ENCODE measurements at places on chromosomes 1 and 21.

DNA sequence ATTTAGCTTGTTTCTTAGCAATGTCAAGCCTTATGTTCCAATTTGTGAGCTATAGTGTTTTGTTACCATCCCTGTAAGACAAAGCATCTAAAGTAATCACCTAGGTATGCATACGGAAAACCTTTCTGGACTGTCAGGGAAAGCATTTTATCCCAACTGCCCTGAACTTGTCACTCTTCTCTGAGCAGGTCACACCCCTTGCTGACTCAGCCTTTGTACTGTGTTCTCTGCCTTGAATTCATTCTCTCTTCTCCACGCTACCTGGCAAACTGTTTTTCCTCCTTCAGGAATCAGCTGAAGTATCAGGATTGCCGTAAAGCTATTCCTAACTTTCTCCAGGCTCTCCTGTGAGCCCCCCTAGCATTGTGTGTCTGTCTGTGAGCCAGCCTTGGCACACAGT, 54.2 kb downstream of the PBX1 start:
- DNase-seq, result no peak
- H3K4me3 ChIP-seq, result no peak overlapping the region
- H3K27me3 ChIP-seq, result no peaks in the 10 kb centered on the region

DNA sequence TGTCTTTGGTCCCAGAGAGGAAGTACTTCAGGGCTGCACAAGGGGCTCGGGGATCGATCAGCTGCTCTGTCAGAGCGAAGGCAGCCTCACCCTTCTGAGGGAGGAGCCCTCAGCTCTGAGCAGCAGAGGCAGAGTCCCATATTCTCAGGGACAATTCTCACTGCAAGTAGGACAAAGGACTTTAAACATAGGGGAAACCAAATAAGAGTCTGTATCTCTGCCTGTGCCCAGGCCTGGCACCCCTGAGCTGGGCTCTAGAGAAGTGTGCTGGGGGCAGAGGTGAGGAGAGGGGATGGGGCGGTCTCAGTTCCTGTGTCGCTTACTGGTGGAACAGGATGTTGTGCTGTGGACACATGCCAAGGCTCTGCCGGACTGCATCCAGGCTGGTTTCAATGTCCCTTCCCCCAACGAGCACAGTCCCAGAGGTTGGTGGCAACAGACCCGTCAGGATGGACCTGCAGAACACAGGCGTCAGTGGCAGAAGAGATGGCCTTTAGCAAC, 76.6 kb downstream of the ABCA4 start:
- H3K4me3 ChIP-seq, result no peak overlapping the region
- peaks cover 15% of the 10 kb centered on the region for H3K27me3 ChIP-seq
- no peak overlapping the region for H3K27ac ChIP-seq
- no peak for DNase-seq
- H3K4me1 ChIP-seq, result peaks cover 8% of the 10 kb centered on the region
- H3K36me3 ChIP-seq, result no peaks in the 10 kb centered on the region

DNA sequence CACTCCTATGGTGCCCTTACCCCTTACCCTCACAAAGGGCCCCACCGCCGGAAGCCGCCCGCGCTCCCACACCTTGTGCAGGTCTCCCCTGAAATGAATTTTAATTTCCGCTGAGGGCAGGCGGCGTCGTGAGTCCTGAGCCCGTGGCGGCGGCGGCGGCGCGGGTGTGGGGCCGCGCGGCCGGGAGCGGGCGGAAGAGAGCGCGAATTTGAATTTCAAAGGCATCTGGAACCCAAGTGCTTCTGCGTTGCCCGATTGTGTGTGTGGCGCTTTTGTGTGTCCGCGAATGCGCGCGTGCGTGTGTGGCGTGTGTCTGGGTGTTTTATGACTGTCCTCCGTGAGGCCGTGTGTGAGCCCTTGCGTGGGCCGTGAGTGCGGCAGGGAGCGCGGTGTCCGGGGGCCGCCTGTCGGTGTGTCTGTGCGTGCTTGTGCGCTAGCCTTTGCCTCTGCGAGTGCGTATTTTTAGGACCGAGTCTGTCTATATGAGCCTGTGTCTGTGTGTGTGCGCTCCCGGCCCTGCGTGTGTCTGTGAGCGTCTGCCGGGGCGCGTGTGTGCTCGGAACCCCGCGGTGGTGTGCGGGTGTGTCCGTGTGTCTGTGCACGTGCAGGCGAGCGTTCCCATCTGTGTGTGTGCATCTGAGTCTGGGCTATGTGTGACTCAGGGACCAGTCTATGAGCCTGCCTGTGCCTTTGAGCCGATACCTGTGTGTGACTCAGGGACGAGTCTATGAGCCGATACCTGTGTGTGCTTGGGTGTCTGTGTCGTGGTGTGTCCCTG, 7.9 kb upstream of the ADGRB2 start:
- H3K4me1 ChIP-seq, result peaks cover 38% of the 10 kb centered on the region
- H3K4me3 ChIP-seq, result peak overlapping the region; percentile 78
- H3K27ac ChIP-seq, result no peak overlapping the region
- peak; percentile 41 for DNase-seq
- no peaks in the 10 kb centered on the region for H3K36me3 ChIP-seq
- peaks cover 39% of the 10 kb centered on the region for H3K27me3 ChIP-seq

GRCh38 chr1:97630948-97631347, 289.9 kb downstream of the DPYD start:
- H3K4me3 ChIP-seq, result no peak overlapping the region
- no peak for DNase-seq
- H3K27me3 ChIP-seq, result no peaks in the 10 kb centered on the region
- no peak overlapping the region for H3K27ac ChIP-seq
- H3K4me1 ChIP-seq, result no peaks in the 10 kb centered on the region

- no peak overlapping the region for H3K4me3 ChIP-seq
- H3K36me3 ChIP-seq, result no peaks in the 10 kb centered on the region
- no peak overlapping the region for H3K27ac ChIP-seq
- DNase-seq, result peak; percentile 14
Measured at GRCh38 chr1:91282695-91283420, 121.8 kb downstream of the HFM1 start.

- DNase-seq, result no peak
- H3K4me3 ChIP-seq, result no peak overlapping the region
- no peaks in the 10 kb centered on the region for H3K36me3 ChIP-seq
- no peaks in the 10 kb centered on the region for H3K4me1 ChIP-seq
- H3K27me3 ChIP-seq, result peaks cover 10% of the 10 kb centered on the region
Measured at GRCh38 chr1:157575744-157576143, 22.1 kb downstream of the FCRL4 start.

- no peak overlapping the region for H3K4me3 ChIP-seq
- no peaks in the 10 kb centered on the region for H3K36me3 ChIP-seq
- H3K27me3 ChIP-seq, result peaks cover 16% of the 10 kb centered on the region
- no peak for DNase-seq
- H3K4me1 ChIP-seq, result no peaks in the 10 kb centered on the region
Measured at GRCh38 chr1:40932006-40932405, 47.5 kb upstream of the CTPS1 start.

DNA sequence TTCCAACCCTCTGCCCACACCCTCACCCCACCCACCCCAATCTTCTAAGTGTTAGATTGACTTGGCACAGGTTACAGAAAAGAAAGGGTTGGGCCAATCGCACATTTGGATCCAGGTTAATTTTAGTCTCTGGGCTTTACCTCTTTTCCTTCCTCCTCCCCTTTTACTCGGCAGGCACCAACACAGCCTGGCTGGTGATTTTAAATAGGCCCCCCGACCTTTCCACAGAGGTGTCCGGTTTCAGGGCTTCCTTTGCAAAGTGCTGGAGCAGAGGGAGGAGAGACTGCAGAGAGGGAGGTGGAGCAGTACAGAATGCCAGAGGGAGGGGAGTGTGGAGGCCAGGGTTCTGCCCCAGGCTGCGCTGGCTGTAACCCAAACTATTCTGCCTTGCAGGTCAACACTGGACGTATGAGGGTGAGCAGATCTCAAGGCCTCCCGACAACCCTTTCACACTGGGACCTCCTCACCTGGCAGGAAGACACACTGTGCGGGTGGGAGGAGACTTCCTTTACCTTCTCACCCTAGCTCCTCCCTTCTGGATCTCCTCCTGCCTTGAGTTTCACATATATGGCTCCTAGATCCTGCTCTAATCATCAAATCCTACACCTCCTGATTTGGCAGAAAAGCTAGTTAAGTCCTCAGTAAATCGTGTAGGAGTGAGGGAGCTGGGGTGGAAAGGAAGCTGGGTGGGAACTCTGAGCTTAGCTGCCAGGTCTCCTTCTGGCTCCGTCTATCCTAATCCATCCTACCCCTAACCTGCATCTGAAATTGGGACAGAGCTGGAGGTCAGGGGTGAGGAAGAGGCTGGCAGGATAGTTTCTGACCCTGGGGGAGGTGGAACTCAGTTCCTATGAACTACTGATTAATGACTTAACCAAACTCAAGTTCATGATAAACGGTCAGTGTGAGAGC, 2.4 kb downstream of the CA14 start:
- DNase-seq, result no peak
- no peak overlapping the region for H3K27ac ChIP-seq
- H3K4me3 ChIP-seq, result no peak overlapping the region
- H3K4me1 ChIP-seq, result peaks cover 16% of the 10 kb centered on the region
- peaks cover 5% of the 10 kb centered on the region for H3K36me3 ChIP-seq

DNA sequence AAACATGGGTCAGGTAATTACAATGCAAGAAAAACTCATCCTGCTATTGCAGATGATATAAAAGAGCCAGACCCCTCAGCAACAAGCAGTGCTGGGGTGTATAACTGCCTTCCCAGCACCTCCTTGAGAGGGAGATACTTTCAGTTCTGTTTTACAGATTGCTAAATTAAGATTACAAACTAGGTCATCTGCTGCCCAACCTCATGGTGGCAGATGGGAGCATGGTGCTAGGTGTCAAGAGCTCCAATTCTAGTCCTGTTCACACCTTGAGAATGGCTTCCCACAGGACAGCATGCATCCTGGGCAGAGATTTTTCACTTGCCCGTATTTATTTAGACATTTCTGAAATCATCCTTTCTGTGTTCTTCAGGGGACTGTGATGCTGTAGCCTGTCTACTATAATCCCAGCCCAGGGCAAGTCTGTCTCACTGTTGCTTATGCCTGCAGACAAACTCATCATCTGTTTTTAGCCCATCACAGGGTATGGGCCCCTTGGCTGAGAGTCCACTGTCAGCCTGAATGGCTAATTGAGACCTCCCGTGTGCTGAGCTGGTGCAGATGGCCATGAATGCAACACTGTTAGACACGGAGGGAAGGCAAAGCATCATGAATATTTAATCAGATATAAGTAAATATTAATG, 40.2 kb upstream of the PBX1 start:
- no peak overlapping the region for H3K4me3 ChIP-seq
- no peaks in the 10 kb centered on the region for H3K36me3 ChIP-seq
- no peaks in the 10 kb centered on the region for H3K4me1 ChIP-seq
- no peaks in the 10 kb centered on the region for H3K27me3 ChIP-seq
- no peak overlapping the region for H3K27ac ChIP-seq

- H3K36me3 ChIP-seq, result no peaks in the 10 kb centered on the region
- DNase-seq, result no peak
- H3K4me1 ChIP-seq, result no peaks in the 10 kb centered on the region
- H3K4me3 ChIP-seq, result no peak overlapping the region
- H3K27me3 ChIP-seq, result no peaks in the 10 kb centered on the region
Measured at GRCh38 chr1:191163621-191164020, 686.0 kb upstream of the BRINP3 start.

- no peak overlapping the region for H3K27ac ChIP-seq
- H3K4me1 ChIP-seq, result peaks cover 3% of the 10 kb centered on the region
- no peaks in the 10 kb centered on the region for H3K27me3 ChIP-seq
- H3K36me3 ChIP-seq, result no peaks in the 10 kb centered on the region
- DNase-seq, result no peak
Measured at GRCh38 chr21:28063241-28064216, 929.1 kb downstream of the LTN1 start.

DNA sequence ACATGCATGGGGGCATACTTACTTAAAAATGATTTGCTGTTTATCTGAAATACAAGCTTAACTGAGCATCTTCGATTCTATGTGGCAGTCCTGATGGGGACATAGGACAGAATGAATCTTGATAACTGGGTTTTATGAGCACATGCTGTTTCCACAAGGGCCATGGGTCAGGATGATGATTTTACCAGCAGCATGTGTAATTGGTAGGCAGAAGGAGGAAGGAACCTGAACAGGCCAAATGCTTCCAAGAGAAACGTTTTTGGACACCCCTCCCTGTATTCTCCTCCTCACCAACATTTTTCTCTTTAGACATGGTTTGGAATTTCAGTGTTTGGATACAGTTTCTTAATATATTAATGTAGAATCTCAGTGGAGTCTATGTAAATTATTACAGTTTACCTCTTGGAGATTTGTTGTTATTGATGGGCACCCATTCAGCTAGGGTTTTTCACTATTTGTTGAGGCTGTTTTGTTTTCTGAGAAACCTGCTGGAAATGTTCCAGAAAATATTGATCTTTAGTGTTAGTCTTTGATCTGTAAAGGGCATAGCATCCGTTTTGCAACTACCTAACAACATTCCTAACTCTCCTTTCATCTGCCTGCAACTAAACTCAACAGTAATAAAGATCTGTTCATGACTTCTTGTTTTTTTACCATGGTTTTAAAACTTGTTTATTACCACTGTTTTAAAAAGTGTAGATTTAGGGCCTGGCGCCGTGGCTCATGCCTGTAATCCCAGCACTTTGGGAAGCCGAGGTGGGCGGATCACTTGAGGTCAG, 42.0 kb downstream of the TBCE start:
- no peak overlapping the region for H3K4me3 ChIP-seq
- no peaks in the 10 kb centered on the region for H3K27me3 ChIP-seq
- H3K4me1 ChIP-seq, result peaks cover 4% of the 10 kb centered on the region
- H3K36me3 ChIP-seq, result peaks cover 2% of the 10 kb centered on the region
- DNase-seq, result no peak
- no peak overlapping the region for H3K27ac ChIP-seq

DNA sequence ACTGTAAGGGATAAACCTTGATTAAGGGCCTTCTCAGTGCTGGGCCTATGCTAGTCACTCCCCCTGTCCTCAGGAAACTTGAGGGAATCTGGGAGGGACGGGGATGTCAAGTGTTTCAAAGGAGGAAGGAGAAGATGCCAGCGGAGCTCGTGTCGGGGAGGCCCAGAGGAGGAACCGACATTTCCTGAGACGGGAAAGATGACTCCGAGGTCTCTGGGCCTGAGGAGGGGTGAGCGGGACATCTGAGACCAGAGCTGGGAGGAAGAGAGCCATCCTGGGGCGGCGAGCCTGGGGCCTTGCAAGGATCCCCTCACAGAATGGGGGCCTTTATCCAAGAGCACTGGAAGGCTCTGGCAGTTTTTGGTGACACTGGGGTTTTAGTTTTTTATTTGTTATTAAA, 10.4 kb downstream of the SLC66A1 start:
- H3K27me3 ChIP-seq, result no peaks in the 10 kb centered on the region
- DNase-seq, result no peak
- H3K4me3 ChIP-seq, result no peak overlapping the region

GRCh38 chr1:192512426-192513162, 63.0 kb upstream of the RGS1 start:
- no peak for DNase-seq
- H3K4me1 ChIP-seq, result peaks cover 38% of the 10 kb centered on the region
- no peak overlapping the region for H3K4me3 ChIP-seq
- no peak overlapping the region for H3K27ac ChIP-seq
